ENCODE measurements at places on chromosomes 6 and 20.
A peak's percentile ranks its signal among the peaks of the same experiment; 100 is the strongest.

- no peaks in the 10 kb centered on the region for H3K27me3 ChIP-seq
- H3K4me3 ChIP-seq = no peak overlapping the region
- H3K27ac ChIP-seq = no peak overlapping the region
- peaks cover 8% of the 10 kb centered on the region for H3K4me1 ChIP-seq
Observed at GRCh38 chr6:167866642-167867041, 39.9 kb downstream of the AFDN start.

GRCh38 chr6:116666869-116667268 lies 1.7 kb downstream of the ZUP1 start:
- H3K4me3 ChIP-seq = no peak overlapping the region
- H3K27me3 ChIP-seq = peaks cover 14% of the 10 kb centered on the region
- peak overlapping the region; percentile 95 for H3K27ac ChIP-seq
- H3K4me1 ChIP-seq = peaks cover 44% of the 10 kb centered on the region

- H3K4me1 ChIP-seq = no peaks in the 10 kb centered on the region
- no peak overlapping the region for H3K4me3 ChIP-seq
- H3K36me3 ChIP-seq = no peaks in the 10 kb centered on the region
- peaks cover 5% of the 10 kb centered on the region for H3K27me3 ChIP-seq
- H3K27ac ChIP-seq = no peak overlapping the region
- DNase-seq = no peak
Observed at GRCh38 chr20:24535941-24536730, 66.7 kb downstream of the SYNDIG1 start.

GRCh38 chr6:122740936-122741335 lies 38.6 kb upstream of the FABP7 start:
- H3K27me3 ChIP-seq = no peaks in the 10 kb centered on the region
- no peaks in the 10 kb centered on the region for H3K36me3 ChIP-seq
- DNase-seq = no peak
- H3K4me1 ChIP-seq = no peaks in the 10 kb centered on the region

GRCh38 chr20:46657137-46657536 lies 5.9 kb upstream of the SLC13A3 start:
- no peaks in the 10 kb centered on the region for H3K4me1 ChIP-seq
- peaks cover 22% of the 10 kb centered on the region for H3K27me3 ChIP-seq
- H3K36me3 ChIP-seq = peaks cover 4% of the 10 kb centered on the region
- H3K27ac ChIP-seq = no peak overlapping the region
- H3K4me3 ChIP-seq = no peak overlapping the region
- DNase-seq = no peak

- no peaks in the 10 kb centered on the region for H3K36me3 ChIP-seq
- peak overlapping the region; percentile 90 for H3K4me3 ChIP-seq
- DNase-seq = peak; percentile 38
- H3K27me3 ChIP-seq = no peaks in the 10 kb centered on the region
- H3K4me1 ChIP-seq = peaks cover 22% of the 10 kb centered on the region
Observed at GRCh38 chr6:28081486-28081751, 1.1 kb downstream of the ZNF165 start.

GRCh38 chr6:81768150-81768942 lies 15.9 kb upstream of the TENT5A start:
- H3K4me1 ChIP-seq = no peaks in the 10 kb centered on the region
- no peak for DNase-seq
- H3K27me3 ChIP-seq = peaks cover 11% of the 10 kb centered on the region

GRCh38 chr20:9323622-9324021 lies 190.8 kb upstream of the LAMP5 start:
- H3K36me3 ChIP-seq = no peaks in the 10 kb centered on the region
- H3K27me3 ChIP-seq = no peaks in the 10 kb centered on the region
- DNase-seq = no peak
- H3K4me1 ChIP-seq = no peaks in the 10 kb centered on the region
- H3K27ac ChIP-seq = no peak overlapping the region
- H3K4me3 ChIP-seq = no peak overlapping the region

DNA sequence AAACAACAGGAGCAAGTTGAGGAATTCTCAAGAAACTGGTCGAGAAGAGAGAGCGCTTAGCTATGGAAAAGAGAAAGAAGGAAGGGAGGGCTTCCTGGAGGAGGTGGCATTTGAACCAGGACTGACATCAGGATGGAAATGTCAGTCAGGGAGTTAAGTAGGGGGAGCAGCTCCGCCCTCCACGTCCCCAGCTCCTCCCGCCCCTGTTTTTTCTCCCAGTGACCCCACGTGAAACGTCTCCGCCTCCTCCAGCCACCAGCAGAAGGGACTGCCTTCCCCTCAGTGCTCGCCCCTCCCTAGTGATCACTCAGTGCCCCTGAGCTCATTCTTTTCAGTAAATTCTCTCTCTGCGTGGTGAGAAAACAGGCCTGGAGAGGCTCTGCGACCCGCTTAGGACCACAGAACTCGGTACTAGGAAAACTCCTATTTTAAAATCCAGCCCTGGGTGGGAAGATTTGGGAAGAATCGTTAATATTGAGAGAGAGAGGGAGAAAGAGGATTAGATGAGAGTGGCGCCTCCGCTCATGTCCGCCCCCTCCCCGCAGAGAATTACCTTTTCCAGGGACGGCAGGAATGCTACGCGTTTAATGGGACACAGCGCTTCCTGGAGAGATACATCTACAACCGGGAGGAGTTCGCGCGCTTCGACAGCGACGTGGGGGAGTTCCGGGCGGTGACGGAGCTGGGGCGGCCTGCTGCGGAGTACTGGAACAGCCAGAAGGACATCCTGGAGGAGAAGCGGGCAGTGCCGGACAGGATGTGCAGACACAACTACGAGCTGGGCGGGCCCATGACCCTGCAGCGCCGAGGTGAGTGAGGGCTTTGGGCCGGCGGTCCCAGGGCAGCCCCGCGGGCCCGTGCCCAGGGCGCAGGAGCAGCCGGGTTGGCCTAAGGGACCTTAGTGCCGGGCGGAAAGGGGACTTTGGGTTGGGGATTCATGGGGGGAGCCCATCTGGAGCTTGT lies 4.6 kb downstream of the HLA-DPB1 start:
- peaks cover 8% of the 10 kb centered on the region for H3K36me3 ChIP-seq
- peaks cover 47% of the 10 kb centered on the region for H3K4me1 ChIP-seq

DNA sequence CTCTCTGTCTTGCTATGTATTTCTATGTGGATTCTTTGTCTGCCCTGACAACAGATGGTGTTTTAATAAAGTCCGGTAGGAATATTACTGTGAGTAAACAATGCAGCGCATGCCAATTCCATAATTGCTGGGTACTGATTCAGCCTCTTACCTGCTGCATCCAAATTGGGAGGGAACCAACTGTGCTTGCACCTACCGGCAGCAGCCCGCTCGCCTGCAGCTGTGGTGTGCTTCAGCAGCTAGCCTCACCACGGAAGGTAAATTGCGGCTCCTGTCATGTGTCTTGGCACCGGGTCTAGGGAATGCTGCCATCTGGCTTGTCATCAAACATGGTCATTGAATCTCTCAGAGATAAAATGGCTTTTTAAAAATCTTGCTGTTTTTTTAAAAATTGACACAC lies 704.8 kb upstream of the SLC35B3 start:
- no peak overlapping the region for H3K27ac ChIP-seq
- no peak overlapping the region for H3K4me3 ChIP-seq
- no peaks in the 10 kb centered on the region for H3K27me3 ChIP-seq
- no peaks in the 10 kb centered on the region for H3K36me3 ChIP-seq
- no peak for DNase-seq

GRCh38 chr20:324177-325044 lies 941 bp upstream of the SOX12 start:
- peak overlapping the region; percentile 91 for H3K4me3 ChIP-seq
- no peaks in the 10 kb centered on the region for H3K27me3 ChIP-seq
- H3K4me1 ChIP-seq = peaks cover 8% of the 10 kb centered on the region

GRCh38 chr6:117986396-117986795 lies 79.3 kb downstream of the SLC35F1 start:
- no peaks in the 10 kb centered on the region for H3K4me1 ChIP-seq
- no peak overlapping the region for H3K27ac ChIP-seq
- peaks cover 20% of the 10 kb centered on the region for H3K27me3 ChIP-seq
- H3K4me3 ChIP-seq = no peak overlapping the region

- H3K27ac ChIP-seq = no peak within 1 kb of the TSS
- peaks cover 6% of the 10 kb centered on the region for H3K4me1 ChIP-seq
- peaks cover 4% of the 10 kb centered on the region for H3K36me3 ChIP-seq
- H3K27me3 ChIP-seq = peaks cover 67% of the 10 kb centered on the region
- peak; percentile 8 for DNase-seq
- H3K4me3 ChIP-seq = peak within 1 kb of the TSS; percentile 81
Observed at GRCh38 chr6:11043961-11044711, at the start of gene ELOVL2. Gene ELOVL2, minus strand, starts transcription at chr6:11044305. Its CDS starts 75 bp downstream, at chr6:11044230.

GRCh38 chr6:113381232-113381631 lies 475.9 kb upstream of the MARCKS start:
- peaks cover 4% of the 10 kb centered on the region for H3K27me3 ChIP-seq
- H3K4me3 ChIP-seq = no peak overlapping the region
- H3K27ac ChIP-seq = no peak overlapping the region

DNA sequence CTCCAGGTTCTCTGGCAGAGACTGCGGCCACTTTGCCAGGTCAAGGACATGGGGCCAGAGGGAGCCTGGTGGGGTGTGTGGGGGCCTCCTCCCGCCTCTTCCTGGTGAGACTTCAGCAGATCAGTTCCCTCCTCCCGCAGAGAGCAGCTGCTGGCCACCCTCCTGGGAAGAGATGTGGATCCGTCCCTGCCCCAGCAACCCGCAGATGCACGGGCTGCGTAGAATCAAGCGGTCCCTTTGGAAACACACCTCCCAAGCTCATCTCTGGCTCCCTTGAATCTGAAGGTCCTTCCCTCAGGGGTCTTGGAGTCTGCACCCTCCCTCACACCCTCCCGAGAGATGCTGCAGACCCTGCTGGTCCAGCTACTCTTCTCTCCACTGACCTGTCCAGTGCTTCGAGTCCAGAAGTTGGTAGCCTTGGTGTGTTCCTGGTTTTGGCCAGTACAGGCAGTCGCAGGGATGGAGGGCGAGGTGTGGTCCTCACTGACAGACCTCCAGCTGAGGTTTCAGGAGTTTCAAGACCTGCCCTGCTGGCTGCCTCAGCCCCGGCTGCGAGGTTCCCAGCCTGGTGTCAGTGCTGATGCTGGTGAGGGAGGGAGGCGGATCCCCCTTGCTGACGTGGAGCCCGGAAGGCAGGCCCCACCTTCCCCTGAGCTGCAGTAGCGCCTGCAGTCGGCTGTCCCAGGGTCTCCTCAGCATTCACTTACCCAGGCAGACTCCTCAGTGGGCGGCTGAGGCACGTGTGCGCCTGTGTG lies at the start of gene NPBWR2:
Gene NPBWR2 (minus strand): TSS at position 585 of the 755 bp plus-strand sequence. CDS start 734 bp downstream, outside the sequence.
- peaks cover 12% of the 10 kb centered on the region for H3K4me1 ChIP-seq
- H3K4me3 ChIP-seq = no peak within 1 kb of the TSS
- H3K27me3 ChIP-seq = peaks cover 20% of the 10 kb centered on the region

- H3K4me3 ChIP-seq = no peak overlapping the region
- peaks cover 53% of the 10 kb centered on the region for H3K27me3 ChIP-seq
- no peaks in the 10 kb centered on the region for H3K4me1 ChIP-seq
- DNase-seq = no peak
- H3K27ac ChIP-seq = no peak overlapping the region
- peaks cover 8% of the 10 kb centered on the region for H3K36me3 ChIP-seq
Observed at GRCh38 chr6:35165630-35166071, 24.5 kb upstream of the TCP11 start.

GRCh38 chr6:38684237-38684636 lies 18.7 kb downstream of the GLO1 start:
- peak overlapping the region; percentile 70 for H3K27ac ChIP-seq
- DNase-seq = no peak
- H3K4me3 ChIP-seq = no peak overlapping the region
- peaks cover 4% of the 10 kb centered on the region for H3K36me3 ChIP-seq
- H3K27me3 ChIP-seq = no peaks in the 10 kb centered on the region
- peaks cover 15% of the 10 kb centered on the region for H3K4me1 ChIP-seq

- no peak for DNase-seq
- H3K4me3 ChIP-seq = no peak overlapping the region
- peaks cover 44% of the 10 kb centered on the region for H3K27me3 ChIP-seq
- H3K27ac ChIP-seq = no peak overlapping the region
- H3K36me3 ChIP-seq = peaks cover 4% of the 10 kb centered on the region
Observed at GRCh38 chr6:107538856-107539387, 49.0 kb downstream of the SOBP start.

GRCh38 chr20:654417-654750 lies 1.4 kb upstream of the SRXN1 start:
- peaks cover 5% of the 10 kb centered on the region for H3K36me3 ChIP-seq
- peak overlapping the region; percentile 78 for H3K4me3 ChIP-seq
- H3K4me1 ChIP-seq = peaks cover 21% of the 10 kb centered on the region
- no peak for DNase-seq

DNA sequence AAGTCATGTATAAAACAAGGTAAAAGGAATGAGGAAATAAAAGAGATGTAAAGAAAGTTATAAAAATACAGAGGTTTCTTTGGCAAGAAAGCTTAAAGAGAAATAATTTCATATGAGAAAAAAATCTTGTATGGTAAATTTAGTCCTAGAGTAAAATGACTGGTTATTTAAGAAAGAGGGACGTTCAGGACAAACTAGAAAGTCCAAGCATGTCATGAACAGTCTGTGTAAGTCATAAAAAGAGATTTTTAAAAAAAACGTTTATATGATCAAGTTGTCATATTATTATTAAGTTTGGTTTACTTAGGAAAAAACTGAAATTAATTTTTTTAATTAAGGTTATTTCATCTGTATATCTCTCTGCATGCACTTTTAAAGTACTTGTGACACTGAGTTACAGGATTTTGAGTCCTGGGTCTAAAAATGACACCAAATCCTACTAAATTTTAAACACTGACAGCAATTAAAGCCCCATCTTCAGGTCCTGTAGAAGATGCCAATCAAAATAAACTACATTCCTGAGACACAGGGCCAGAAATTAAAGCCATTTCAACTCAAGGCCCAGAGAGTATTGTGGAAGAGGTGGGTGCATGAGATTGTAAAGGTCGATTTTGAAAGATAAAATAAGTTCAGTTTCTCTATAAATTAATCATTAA lies 62.4 kb downstream of the AGPAT4 start:
- DNase-seq = no peak
- H3K27me3 ChIP-seq = no peaks in the 10 kb centered on the region
- no peak overlapping the region for H3K27ac ChIP-seq
- peaks cover 11% of the 10 kb centered on the region for H3K4me1 ChIP-seq

- peak overlapping the region; percentile 86 for H3K27ac ChIP-seq
- H3K27me3 ChIP-seq = no peaks in the 10 kb centered on the region
- H3K4me3 ChIP-seq = peak overlapping the region; percentile 39
- no peak for DNase-seq
Observed at GRCh38 chr6:118899948-118900347, 6.0 kb downstream of the ASF1A start.

DNA sequence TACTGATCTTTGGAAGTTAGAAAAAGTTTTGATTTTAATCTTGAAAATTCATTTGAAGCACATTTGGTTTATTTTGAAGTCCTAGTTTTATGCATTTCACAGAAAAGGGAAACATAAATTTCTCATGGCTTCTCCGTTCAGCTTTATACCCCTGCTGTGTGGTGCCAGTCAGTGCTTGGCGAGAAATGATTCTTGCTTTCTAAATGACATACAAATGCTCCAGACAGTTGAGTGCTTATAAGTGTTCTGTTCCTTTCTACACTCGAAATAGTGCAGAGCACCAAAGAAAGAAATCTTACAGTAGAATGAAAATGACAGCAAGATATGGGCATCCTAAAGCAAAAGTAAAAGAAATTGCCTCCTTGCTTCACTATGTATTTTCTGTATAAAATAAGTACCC lies 9.0 kb upstream of the ZNF292 start:
- H3K4me3 ChIP-seq = no peak overlapping the region
- H3K27ac ChIP-seq = no peak overlapping the region
- H3K36me3 ChIP-seq = peaks cover 2% of the 10 kb centered on the region
- H3K4me1 ChIP-seq = peaks cover 4% of the 10 kb centered on the region
- DNase-seq = no peak
- H3K27me3 ChIP-seq = peaks cover 13% of the 10 kb centered on the region
